ENCODE measurements at places on chromosomes 13 and 19. TPM values are rescaled to one million over a fixed set of nuclear protein-coding genes. Genes with fewer than 3 reads are reported as not detected.

Gene PLEKHA4
- 1.2 TPM for polyA plus RNA-seq

Gene ZNF536
- polyA plus RNA-seq = not detected

Gene CCL25
- polyA plus RNA-seq = not detected

Gene LGALS4
- polyA plus RNA-seq = 0.11 TPM

Gene NDUFB7
- polyA plus RNA-seq = 146 TPM

Gene PIBF1
- polyA plus RNA-seq = 4.2 TPM

Gene ZFP82
- polyA plus RNA-seq = 2.6 TPM

Gene PLIN5
- not detected for polyA plus RNA-seq

Gene NKPD1
- polyA plus RNA-seq = 1.2 TPM

Gene KCNN4
- 10.5 TPM for polyA plus RNA-seq

Gene NEK5
- polyA plus RNA-seq = 0.45 TPM

GRCh38 chr19:7933411-7933810 is 7.5 kb upstream of the CTXN1 start:
- DNase-seq = no peak
- H3K4me1 ChIP-seq = peaks cover 20% of the 10 kb centered on the region
- H3K36me3 ChIP-seq = peaks cover 36% of the 10 kb centered on the region
- H3K4me3 ChIP-seq = no peak overlapping the region
- no peak overlapping the region for H3K27ac ChIP-seq

- no peaks in the 10 kb centered on the region for H3K36me3 ChIP-seq
- H3K4me1 ChIP-seq = peaks cover 10% of the 10 kb centered on the region
- H3K4me3 ChIP-seq = no peak overlapping the region
- no peak for DNase-seq
Observed at GRCh38 chr13:43830497-43830881, 43.7 kb upstream of the ENOX1 start.

DNA sequence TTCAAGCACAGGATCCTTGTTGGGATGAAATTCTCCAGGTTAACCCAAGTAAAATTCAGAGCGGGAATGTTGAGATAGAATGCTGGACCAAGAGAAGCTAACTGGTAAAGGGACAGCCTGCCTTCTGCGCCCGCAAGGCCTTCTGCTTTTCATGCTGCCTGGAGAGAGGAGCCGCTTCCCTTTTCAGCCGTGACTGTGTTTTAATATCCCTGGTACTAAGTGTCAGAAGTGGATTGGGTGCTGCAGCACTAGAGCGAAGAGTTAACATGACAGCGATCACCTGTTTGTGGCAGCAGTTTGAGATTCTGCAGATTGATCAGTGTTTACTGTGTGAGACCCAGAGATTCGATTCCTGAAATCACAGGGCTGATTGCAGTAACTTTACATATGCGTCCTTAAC is 197.4 kb upstream of the ZNF536 start:
- no peaks in the 10 kb centered on the region for H3K27me3 ChIP-seq
- no peaks in the 10 kb centered on the region for H3K36me3 ChIP-seq
- H3K27ac ChIP-seq = no peak overlapping the region
- no peak for DNase-seq
- H3K4me3 ChIP-seq = no peak overlapping the region

DNA sequence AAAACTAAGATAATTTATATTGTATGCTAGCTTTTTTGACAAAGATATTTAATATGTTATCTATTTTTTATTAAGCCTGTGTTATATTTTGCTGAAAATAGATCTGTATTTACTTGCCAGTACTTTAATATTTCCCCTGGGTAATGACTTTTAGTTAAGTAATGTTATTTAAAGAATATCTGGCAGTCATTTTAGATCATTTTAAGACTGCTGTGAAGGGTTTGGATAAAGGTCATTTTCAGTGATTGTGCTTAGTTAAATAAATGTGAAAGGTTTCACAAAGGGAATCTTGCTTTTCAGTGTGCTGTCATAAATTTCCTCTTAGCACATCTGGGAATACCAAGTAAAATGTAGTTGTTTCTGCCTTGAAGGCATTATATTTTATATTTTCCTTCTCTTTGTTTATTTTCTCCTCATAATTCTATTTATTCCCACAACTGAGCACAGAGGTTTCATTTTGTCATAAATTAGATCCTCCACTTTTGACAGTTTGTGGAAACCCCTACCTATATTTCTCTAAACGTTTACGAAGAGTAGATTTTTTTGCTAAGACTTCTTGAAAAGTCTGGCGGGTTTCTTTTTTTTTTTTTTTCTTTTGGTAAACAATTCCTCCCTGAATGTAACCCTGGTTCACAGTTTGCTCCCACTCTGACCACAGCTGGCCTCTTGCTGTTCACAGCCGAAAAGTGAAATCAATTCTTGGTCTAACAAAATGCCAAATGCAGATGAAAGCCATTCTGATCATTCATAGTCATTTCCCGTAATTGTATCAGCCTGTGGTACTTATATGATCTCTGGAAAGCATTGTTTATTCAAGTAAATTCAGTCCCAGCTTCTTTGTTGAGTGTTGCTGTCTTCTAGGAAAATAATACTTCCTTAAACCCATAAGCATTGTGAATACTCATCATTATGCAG is 87.8 kb downstream of the MAB21L1 start:
- no peak overlapping the region for H3K27ac ChIP-seq
- no peak overlapping the region for H3K4me3 ChIP-seq
- DNase-seq = no peak
- H3K27me3 ChIP-seq = no peaks in the 10 kb centered on the region
- no peaks in the 10 kb centered on the region for H3K4me1 ChIP-seq
- no peaks in the 10 kb centered on the region for H3K36me3 ChIP-seq

DNA sequence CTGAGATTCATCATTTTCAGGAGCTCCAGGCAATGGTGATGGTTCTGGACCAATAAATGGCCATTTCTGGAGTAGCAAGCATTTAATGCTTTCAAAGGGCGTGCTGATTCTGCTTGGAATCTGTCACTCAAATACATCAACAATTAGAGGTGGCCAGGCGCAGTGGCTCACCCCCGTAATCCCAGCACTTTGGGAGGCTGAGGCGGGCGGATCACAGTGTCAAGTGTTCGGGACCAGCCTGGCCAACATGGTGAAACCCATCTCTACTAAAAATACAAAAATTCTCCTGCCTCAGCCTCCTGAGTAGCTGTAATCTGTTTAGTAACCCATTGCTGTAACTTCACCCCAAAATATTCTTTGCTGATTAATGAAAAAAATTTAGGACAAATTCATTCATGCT is 1574.2 kb downstream of the EFNB2 start:
- H3K4me3 ChIP-seq = no peak overlapping the region
- H3K27me3 ChIP-seq = no peaks in the 10 kb centered on the region
- no peak for DNase-seq
- H3K27ac ChIP-seq = no peak overlapping the region

- no peaks in the 10 kb centered on the region for H3K4me1 ChIP-seq
- no peak for DNase-seq
- H3K27ac ChIP-seq = no peak overlapping the region
- H3K27me3 ChIP-seq = no peaks in the 10 kb centered on the region
- no peak overlapping the region for H3K4me3 ChIP-seq
Observed at GRCh38 chr13:60214213-60215055, 50.7 kb upstream of the DIAPH3 start.

DNA sequence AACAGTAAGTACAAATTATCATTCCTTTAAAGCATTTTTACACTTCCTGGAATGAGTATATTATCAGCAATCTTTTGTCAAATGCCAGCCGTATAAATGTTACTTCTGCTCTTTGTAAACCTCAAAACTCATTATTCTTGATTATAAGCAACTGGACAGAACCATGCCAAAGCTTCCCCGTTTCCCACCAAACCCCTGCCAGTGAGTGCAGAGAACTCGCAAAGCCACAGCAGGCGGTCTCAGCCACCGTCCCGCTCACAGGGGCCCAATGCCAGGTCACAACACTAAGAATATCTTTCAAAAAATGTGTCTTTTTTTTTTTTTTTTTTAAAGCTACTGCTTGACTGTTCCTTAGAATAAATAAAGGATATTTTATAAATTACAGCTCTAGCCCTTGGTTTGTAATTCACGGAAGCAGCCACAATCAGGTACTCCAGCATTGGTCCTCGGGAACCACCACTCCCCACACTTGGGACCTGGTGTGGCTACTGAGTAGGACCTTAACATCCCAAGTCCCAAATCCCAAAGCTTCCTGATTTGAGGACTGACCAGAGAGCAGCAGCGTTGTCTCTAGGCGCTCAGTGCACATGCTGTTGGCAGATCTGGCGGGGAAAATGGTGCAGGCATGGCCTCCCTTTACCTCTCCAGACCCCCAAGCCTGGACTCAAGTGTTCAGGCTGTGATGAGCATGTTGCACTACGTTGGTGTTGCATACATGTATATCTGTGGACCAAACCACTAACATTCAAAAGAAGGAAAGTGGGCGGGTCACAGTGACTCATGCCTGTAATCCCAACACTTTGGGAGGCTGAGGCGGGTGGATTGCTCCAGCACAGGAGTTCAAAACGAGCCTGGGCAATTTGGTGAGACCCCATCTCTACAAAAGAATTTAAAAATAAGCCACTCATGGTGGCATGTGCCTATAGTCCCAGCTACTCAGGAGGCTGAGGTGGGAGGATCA is 19.0 kb downstream of the KCTD15 start:
- no peaks in the 10 kb centered on the region for H3K27me3 ChIP-seq
- H3K4me3 ChIP-seq = no peak overlapping the region
- H3K4me1 ChIP-seq = peaks cover 18% of the 10 kb centered on the region
- H3K27ac ChIP-seq = no peak overlapping the region

DNA sequence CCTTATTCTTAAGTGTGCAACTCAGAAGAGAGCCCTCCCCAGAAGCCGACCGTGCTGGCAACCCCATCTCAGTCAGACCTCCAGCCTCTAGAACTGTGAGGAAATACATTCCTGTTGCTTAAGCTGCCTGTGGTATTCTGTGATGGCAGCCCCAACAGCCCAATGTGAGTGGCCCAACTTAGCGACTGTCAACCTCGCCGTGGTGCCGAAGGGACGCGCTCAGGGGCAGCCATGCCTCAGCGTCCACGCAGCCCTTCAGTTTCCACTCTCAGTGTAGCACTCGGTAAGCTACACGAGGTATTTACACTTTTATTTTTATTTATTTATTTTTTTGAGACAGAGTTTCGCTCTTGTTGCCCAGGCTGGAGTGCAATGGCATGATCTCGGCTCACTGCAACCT is 18.4 kb downstream of the PROZ start:
- no peak for DNase-seq
- no peak overlapping the region for H3K4me3 ChIP-seq
- no peak overlapping the region for H3K27ac ChIP-seq

DNA sequence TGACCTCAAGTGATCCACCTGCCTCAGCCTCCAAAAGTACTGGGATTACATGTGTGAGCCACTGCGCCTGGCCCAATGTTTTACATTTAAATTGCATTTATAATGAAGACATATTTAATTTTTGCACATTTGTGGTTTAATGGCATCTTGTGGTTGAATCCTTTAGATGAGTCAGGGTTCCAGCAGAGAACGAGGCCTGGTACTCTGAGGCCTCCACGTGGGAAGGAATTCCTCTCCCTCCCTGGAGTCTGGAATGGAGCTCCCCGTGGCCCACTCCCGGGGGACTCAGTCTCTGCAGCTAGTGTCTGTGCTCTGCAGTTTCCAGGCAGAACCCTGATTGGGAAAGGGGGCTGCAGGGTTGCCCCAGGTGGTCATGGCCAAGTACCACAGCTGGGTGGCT is 24.2 kb downstream of the ZFR2 start:
- H3K4me1 ChIP-seq = no peaks in the 10 kb centered on the region
- no peak for DNase-seq
- no peak overlapping the region for H3K27ac ChIP-seq
- H3K27me3 ChIP-seq = peaks cover 48% of the 10 kb centered on the region

GRCh38 chr13:38685974-38686576 is 802 bp upstream of the FREM2 start:
- peaks cover 22% of the 10 kb centered on the region for H3K27me3 ChIP-seq
- no peak for DNase-seq
- H3K36me3 ChIP-seq = no peaks in the 10 kb centered on the region
- peaks cover 8% of the 10 kb centered on the region for H3K4me1 ChIP-seq
- no peak overlapping the region for H3K27ac ChIP-seq

GRCh38 chr13:113981194-113981605 is 7.3 kb upstream of the C13orf46 start:
- H3K4me1 ChIP-seq = peaks cover 6% of the 10 kb centered on the region
- peak; percentile 66 for DNase-seq
- H3K4me3 ChIP-seq = no peak overlapping the region
- no peak overlapping the region for H3K27ac ChIP-seq

DNA sequence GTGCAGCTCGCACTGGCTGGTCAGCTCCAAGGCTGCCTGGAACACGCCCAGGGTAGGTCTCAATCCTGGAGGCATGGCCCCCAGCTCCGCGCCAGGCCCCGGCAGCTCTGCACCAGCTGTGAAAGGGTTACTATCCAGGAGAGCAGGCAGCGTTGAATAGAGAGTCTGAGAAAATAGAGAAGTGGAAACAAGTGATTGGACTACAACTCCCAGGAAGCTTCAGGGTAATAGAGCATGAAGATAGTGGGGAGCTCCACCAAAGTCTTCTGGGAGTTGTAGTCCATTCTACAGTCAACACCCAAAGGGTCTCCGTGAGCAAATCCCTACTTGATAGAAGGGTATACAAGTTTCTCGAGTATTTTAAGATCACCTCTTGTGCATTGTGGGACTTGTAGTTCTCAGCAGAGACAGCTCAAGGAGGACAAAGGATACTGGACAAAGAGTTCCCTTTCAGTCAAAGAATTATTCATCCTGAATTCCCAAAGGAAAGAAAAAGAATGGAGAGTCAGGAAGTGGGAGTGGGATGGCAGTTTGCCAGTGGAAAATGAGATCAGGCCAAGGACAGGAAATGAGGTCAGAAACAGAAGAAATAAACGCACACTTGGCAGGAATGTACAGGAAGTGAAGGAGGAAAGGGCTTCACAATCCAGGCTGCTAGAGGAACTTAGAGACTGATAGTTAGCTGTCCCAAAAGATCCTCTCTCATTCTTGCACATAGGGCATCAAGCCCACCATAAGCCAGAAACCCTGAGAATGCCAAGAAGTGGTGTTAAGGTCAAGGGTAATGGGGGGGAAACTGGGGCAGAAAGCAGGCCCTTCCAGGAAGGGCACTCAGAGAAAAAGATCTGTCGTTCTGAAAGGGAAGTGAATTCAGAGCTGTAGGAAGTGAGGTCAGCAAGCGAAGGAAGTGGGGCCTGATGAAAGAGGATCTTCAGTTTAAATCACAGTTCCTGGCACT is 5.5 kb upstream of the MAMSTR start:
- H3K4me3 ChIP-seq = no peak overlapping the region
- no peaks in the 10 kb centered on the region for H3K27me3 ChIP-seq
- DNase-seq = peak; percentile 76
- H3K27ac ChIP-seq = peak overlapping the region; percentile 63

DNA sequence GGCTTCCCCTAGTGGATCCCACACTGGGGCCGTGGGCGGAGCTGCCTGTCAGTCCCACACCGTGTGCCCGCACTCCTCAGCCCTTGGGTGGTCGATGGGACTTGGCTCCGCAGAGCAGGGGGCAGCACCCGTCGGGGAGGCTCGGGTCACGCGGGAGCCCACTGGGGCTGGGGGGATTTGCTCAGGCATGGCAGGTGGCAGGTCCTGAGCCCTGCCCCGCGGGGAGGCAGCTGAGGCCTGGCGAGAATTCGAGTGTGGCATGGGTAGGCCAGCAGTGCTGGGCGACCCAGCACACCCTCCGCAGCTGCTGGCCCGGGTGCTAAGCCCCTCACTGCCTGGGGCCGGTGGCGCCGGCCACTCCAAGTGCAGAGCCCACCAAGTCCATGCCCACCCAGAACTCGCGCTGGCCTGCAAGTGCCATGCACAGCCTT is 481.7 kb upstream of the PRR20A start:
- no peaks in the 10 kb centered on the region for H3K4me1 ChIP-seq
- no peak overlapping the region for H3K4me3 ChIP-seq
- no peaks in the 10 kb centered on the region for H3K36me3 ChIP-seq
- no peaks in the 10 kb centered on the region for H3K27me3 ChIP-seq
- H3K27ac ChIP-seq = no peak overlapping the region
- DNase-seq = no peak

Measured in keratinocyte (primary cell).